ENCODE measurements at places on chromosomes 12 and 14. TPM values are rescaled to one million over a fixed set of nuclear protein-coding genes. Genes with fewer than 3 reads are reported as not detected.

- DNase-seq = no peak
Observed at GRCh38 chr14:35877276-35877675, 51.1 kb downstream of the BRMS1L start.

DNA sequence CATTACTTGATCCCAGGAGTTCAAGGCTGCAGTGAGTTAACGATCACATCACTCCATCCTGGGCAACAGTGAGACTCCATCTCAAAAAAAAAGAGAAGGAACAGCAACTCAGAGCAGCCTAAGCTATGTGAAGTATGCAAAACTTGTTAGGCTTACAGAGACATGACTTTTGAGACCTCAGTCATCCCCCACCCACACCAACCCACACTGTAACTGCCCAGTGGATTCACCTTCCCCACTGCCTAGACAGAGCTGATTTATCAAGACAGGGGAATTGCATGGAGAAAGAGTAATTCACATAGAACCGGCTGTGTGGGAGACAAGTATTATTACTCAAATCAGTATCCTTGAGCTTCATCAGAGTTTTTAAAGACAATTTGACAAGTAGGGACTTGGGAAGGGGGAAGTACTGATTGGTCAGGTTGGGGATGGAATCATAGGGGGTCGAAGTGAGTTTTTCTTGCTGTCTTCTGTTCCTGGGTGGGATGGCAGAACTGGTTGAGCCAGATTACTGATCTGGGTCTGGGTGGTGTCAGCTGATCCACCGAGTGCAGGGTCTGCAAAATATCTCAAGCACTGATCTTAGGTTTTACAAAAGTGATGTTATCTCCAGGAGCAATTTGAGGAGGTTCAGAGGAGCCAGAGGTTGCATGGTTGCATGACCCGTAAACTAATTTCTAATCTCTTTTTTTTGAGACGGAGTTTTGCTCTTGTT is 6.2 kb upstream of the WDR89 start:
- DNase-seq = no peak

GRCh38 chr12:63038713-63039100 is 103.8 kb upstream of the PPM1H start:
- no peak for DNase-seq

Gene HNF1A
- 1.5 TPM for polyA plus RNA-seq

Gene KRT5
- 0.29 TPM for polyA plus RNA-seq

Data from right lung (tissue), 10 donors.